Hypothalamus (tissue), 51 donors: ENCODE measurements at places on chromosomes 7 and 10.

GRCh38 chr10:71525721-71526120 is 129.0 kb downstream of the CDH23 start:
- no peak for DNase-seq

GRCh38 chr7:138460649-138461607 is 869 bp downstream of the TRIM24 start:
- DNase-seq = peak; percentile 67

GRCh38 chr7:98568891-98569290 is 48.2 kb upstream of the NPTX2 start:
- peak; percentile 13 for DNase-seq

DNA sequence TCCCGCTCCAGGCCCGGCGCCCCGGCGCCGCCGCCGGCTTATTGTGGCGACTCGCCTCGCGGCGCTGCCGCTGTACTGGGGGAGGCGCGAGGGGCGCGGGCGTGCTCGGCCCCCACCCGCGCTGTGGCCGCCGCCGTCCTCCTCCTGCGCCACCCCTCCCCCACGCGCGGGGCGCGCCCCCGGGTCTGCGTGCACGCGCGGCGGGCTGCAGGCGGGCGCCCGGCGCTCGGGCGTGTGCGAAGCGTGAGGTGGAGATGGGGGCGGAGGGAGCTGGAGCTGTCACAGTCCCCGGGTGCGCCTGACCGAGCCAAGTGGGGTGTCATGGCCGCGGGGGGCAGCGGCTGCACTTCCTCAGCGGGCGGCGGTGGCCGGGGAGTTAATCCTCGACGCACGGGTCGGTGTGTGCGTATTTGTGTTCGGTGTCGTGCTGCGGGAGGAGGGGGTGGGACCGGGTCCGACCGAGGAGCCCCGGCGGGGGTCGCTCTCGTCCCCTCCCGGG is 672 bp downstream of the LCOR start:
- peak; percentile 69 for DNase-seq

GRCh38 chr7:148437043-148437442 is 153.5 kb upstream of the C7orf33 start:
- no peak for DNase-seq

GRCh38 chr7:68109299-68109698 is 1112.7 kb downstream of the TYW1 start:
- DNase-seq = no peak

- DNase-seq = no peak
These were observed 255.1 kb upstream of the PPP2R2D start for GRCh38 chr10:131645756-131646155.

GRCh38 chr7:101589052-101589451 is 40.0 kb downstream of the MYL10 start:
- no peak for DNase-seq

DNA sequence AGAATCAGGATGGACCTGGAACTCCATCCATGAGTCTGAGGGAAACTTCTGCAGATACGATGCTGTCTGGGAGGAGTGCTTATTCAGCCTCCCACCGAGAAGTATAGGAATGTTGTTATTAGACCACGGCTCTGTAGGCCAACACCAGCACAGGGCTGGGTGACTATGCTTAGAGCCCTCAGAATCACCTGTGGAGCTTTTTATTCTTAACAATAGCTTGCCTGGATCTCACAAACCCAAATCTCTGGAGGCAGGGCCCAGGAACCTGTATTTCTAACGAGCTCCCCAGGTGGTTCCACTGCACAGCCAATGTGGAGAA is 55.6 kb upstream of the ARID5B start:
- DNase-seq = no peak

- DNase-seq = no peak
These were observed 478.4 kb downstream of the NRG3 start for GRCh38 chr10:82353381-82353780.

- DNase-seq = no peak
These were observed 88.7 kb upstream of the ZWINT start for GRCh38 chr10:56449770-56450169.
